ENCODE measurements at places on chromosomes 7 and 10.

DNA sequence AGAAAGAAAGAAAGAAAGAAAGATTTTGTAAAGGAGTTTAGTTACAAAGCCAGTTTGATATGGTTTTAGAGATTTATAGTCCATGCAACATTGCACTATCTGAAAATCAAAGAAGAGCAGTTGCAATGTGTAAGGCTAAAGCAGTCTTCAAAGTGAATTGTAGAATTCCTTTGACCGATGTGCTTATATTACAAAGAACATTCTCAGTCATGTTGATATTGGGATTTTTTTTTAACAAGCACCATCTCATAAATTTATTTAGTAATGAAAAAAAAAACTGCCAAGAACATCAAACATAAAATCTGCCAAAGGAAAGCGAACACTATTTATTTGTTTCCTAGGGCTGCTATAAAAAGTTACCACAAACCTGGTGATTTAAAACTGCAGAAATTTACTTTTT, 133.3 kb downstream of the DGKB start:
- H3K27ac ChIP-seq, result no peak overlapping the region
- H3K4me3 ChIP-seq, result no peak overlapping the region
- no peak for DNase-seq
- no peaks in the 10 kb centered on the region for H3K4me1 ChIP-seq
- no peaks in the 10 kb centered on the region for H3K27me3 ChIP-seq

- H3K36me3 ChIP-seq, result no peaks in the 10 kb centered on the region
- peak overlapping the region; percentile 61 for H3K4me3 ChIP-seq
- H3K27ac ChIP-seq, result no peak overlapping the region
- H3K4me1 ChIP-seq, result no peaks in the 10 kb centered on the region
- no peak for DNase-seq
Measured at GRCh38 chr7:74269757-74270277, 15.6 kb upstream of the RFC2 start.

DNA sequence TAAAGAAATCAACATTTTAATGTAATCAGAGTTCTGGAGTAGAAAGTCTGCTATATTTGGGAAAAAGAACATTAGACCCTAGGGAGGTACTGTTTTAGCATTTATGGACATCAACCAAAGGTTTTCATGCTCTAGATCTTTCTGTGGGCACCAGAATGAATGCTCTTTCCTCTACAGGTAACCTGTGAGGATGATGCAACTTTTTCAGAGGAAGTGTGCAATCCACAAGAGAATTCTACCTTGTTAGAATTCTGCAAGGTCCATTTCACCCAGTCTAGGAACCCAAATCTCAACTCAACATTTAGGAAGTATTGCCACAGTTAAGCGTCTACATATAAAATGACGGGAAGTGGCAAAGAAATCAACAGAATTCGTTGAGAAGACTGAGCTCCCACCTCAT, 139.9 kb upstream of the FAM171A1 start:
- no peak for DNase-seq
- H3K4me1 ChIP-seq, result no peaks in the 10 kb centered on the region
- H3K4me3 ChIP-seq, result no peak overlapping the region
- no peak overlapping the region for H3K27ac ChIP-seq

DNA sequence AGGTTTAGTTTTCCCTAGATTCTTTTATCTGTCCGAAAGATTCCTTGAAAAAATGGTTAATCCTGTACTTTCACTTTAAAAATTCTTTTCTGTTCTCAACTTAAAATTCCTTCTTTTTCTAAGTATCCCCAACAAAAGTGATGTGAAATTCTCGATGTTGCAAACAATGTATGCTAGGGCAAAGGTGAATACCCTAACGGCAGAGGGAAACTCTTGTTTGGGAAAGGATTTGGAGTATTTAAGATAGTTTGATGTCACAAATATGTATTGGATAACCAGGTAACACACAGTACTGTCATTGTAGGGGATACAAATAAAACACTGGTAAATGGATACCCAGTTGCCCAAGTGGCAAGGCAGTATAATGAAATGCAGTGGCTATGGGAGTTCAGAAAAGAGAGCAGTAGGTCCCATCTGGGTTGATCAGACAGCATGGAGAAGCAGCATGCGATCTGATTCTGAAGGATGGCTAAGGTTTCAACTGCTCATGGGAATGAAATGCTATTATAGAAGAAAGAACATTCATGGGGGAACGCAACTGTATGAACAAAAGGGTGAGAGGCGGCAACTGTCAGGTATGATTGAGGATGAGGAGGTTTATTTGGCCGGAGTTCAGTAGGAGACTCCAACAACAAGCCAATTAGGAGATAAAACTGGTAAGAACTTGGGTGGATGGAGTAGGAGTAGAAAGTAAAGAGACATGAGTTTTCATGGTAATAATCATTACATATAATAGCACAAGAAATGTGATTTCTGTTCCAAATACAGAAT, 3.2 kb upstream of the EPC1 start:
- peaks cover 6% of the 10 kb centered on the region for H3K4me1 ChIP-seq
- no peak for DNase-seq
- H3K27me3 ChIP-seq, result no peaks in the 10 kb centered on the region

GRCh38 chr10:14545827-14546226, 215.1 kb upstream of the FRMD4A start:
- no peaks in the 10 kb centered on the region for H3K27me3 ChIP-seq
- DNase-seq, result no peak
- no peaks in the 10 kb centered on the region for H3K36me3 ChIP-seq

DNA sequence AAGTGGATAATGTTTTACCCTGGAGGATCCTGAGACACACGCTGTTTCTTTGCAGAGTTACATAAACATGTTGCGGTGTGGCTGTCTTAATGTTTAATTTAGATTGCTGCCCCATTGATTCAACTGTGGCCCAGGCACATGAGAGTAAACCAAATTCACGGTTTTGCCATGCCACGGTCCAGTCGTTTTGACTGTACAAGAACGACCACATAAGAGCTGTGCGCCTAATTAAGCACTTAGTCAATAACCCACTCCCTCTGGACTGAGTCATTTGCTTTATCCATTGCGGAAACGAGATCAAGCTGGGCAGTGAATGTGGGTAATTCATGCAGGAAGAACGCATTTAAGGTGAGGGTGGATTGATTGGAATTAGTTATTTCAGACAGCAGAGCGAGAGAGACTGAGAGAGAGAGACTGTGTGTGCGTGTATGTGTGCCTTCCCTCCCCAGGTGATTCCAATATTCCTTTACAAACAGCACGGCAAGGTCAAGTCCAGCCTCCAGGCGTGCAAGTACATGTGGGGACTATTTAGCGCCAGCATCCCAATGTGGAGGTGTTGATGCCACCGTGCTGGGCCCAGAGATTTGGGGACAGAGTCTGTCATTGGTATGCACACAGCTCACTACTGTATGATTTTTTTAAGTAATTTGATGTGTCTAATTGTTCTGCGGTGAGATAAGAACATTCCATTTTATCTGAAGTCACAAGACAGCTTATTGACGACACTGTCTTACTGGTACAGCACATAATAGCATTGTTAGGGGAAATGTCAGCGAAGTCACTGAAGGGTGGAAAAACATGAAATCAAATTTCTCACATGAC, 8.4 kb upstream of the TEX36 start:
- no peak overlapping the region for H3K4me3 ChIP-seq
- H3K36me3 ChIP-seq, result no peaks in the 10 kb centered on the region
- no peaks in the 10 kb centered on the region for H3K4me1 ChIP-seq
- no peak for DNase-seq
- H3K27me3 ChIP-seq, result no peaks in the 10 kb centered on the region

DNA sequence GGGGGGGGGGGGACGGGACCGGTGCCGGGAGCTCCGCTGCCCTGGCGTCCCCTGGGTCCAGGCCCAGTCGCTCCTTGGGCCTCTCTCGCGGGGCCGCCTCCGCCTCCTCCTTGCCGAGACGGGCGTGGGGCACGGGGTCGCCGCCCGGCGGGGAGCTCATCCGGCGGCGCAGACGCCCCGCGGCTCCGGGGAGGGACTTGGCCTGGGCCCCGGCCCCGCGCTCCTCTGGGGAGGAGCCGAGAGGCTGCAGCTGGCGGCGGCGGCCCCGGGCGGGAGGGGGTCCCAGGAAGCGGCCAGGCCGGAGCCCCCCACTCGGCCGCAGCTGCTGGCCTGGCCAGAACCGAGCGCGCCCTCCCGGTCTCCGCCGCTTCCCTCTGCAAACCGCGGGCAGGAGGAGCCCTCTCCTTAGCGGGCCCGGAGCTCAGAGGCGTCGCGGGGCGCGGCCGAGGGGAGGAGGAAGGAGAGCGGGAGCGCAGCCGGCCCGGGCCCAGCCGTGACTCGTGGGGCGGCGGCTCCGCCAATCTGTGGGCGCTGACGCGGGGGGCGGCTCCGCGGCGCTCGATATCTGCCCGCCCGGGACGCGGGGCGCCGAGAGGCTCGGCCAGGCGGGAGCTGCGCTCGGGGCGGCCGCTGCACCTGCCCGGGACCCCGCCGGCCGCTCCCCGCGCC, at the start of gene FAM20C:
Gene FAM20C, plus strand, starts transcription at position 591 of the 669 bp plus-strand sequence. CDS start 629 bp downstream, outside the sequence.
- peak within 1 kb of the TSS; percentile 78 for H3K27ac ChIP-seq
- peaks cover 4% of the 10 kb centered on the region for H3K4me1 ChIP-seq
- H3K27me3 ChIP-seq, result no peaks in the 10 kb centered on the region
- peak; percentile 76 for DNase-seq

DNA sequence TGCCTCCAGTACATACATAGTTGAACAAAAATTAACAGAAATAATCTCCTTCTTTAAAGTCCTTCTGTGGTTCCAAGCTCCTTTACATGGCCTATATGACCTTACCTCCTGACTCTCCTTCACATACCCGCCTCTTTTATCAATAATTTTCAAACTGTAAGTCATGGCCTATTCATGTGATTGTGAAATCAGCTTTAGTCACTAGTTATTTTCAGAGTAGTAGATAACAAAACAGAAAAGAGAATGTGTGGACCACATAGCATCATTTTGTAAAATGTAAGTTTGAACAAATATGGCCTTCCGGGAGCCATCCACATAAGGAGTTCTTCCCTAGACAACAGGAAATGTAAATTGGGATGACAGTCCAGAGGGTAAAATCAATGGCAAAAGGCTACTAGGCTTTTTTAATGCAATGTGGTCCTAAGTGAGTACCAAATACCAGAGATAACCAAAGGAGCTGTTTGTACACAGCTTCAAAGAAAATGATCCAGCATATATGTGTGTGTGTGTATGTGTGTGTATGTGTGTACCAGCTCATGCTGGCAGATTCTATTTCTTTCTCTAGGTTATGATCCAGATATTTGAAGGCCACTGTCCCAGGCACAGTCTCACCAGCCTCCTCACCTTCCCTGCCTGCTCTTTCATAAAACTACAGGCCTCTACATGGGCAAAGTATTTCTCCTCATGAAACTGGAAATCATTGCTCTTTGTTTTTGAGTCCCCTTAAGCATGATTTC, 12.3 kb upstream of the FAM133B start:
- no peaks in the 10 kb centered on the region for H3K4me1 ChIP-seq
- no peaks in the 10 kb centered on the region for H3K36me3 ChIP-seq
- H3K4me3 ChIP-seq, result no peak overlapping the region
- no peak overlapping the region for H3K27ac ChIP-seq
- no peak for DNase-seq
- H3K27me3 ChIP-seq, result no peaks in the 10 kb centered on the region
